ENCODE measurements at places on chromosomes 11 and 22. TPM values are rescaled to one million over a fixed set of nuclear protein-coding genes. Genes with fewer than 3 reads are reported as not detected.

GRCh38 chr22:48180631-48181030 lies 1418.2 kb downstream of the TBC1D22A start:
- no peak for DNase-seq

GRCh38 chr11:33616552-33616951 lies 84.1 kb downstream of the C11orf91 start:
- DNase-seq = no peak

- DNase-seq = no peak
These were observed 82.2 kb downstream of the FAM83F start for GRCh38 chr22:40076702-40077645.

GRCh38 chr11:68200639-68201038 lies 12.5 kb downstream of the KMT5B start:
- no peak for DNase-seq

Gene SLC22A6
- 12.2 TPM for polyA plus RNA-seq

DNA sequence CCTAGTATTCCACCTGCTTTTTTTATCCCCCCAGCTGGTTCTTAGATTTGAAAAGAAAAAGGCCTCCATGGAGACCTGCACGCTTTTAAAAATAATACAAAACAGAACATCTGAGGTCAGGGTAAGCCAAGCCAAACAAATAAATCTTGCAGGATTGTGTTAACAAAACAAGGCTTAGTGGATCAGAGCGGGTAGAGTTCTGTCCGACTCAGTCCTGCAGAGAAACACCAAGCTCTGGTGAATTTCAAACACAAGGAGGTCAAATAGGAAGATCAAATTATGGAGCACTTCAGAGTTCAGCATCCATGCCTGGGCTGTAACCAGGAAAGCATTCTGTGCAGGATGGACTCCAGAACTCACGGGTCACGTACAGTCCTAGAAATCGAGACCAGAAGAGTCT lies 86.9 kb downstream of the SYN3 start:
- DNase-seq = peak; percentile 18

Gene YPEL4
- polyA plus RNA-seq = 7.6 TPM

- DNase-seq = no peak
These were observed 3.4 kb downstream of the SIK2 start for GRCh38 chr11:111605681-111606080.

- no peak for DNase-seq
These were observed 13.8 kb downstream of the PAMR1 start for GRCh38 chr11:35511666-35512065.

DNA sequence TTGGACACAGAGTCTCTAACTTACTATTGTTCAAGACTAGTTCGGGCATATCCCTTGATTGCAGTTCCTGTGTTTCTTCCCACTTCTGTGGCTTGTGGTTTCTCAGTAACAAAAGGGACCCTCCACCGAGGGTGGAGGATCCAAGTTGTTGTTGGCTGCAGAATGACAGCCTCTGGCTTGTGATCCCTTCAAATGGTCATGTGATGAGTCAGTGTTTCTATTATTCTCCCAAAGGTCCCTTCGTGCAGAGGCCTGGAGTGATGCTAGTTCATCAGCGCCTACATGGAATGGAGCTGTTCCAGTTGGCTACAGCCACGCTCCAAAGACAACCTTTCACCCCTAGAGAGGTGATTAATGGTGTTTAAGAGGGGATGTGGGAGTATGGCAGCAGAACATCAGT lies 2.6 kb upstream of the VWCE start:
- no peak for DNase-seq

Gene MAPK11
- 36.4 TPM for polyA plus RNA-seq

DNA sequence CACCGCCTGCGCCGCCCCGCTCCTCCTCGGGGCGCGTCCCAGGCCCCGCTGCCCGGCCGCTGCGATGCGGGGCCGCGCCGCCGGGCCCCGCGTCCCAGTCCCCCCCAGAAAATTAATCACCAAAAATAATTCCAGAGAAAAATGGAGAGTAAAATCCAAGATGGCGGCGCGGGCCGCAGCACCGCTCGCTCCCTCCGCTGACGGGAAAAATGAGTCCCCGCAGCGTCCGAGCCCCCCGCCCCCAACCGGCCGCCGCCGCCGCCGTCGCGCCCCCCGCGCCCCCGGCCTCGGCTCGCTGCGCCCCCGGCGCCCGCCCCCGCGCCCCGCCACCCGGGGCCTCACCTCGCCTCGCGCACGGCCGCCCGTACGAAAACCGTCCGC lies at the start of gene KMT5B:
TSS of gene KMT5B (minus strand) at position 162 of the 381 bp plus-strand sequence. CDS start 23,220 bp downstream, outside the sequence.
- DNase-seq = no peak

DNA sequence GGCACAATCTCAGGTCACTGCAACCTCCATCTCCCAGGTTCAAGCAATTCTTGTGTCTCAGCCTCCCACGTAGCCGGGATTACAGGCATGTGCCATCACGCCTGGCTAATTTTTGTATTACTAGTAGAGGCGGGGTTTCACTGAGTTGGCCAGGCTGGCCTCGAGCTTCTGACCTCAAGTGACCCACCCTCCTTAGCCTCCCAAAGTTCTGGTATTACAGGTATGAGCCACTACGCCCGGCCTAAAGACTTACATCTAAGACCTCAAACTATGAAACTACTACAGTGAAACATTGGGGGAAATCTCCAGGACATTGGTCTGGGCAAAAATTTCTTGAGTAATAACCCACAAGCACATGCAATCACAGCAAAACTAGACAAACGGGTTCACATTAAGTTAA lies 13.8 kb upstream of the FAM181B start:
- no peak for DNase-seq

Measured in spinal cord (tissue), 10 donors.